ENCODE measurements at places on chromosomes 7 and 10.

- DNase-seq = no peak
Measured at GRCh38 chr10:46528675-46529615, 27.5 kb downstream of the GPRIN2 start.

DNA sequence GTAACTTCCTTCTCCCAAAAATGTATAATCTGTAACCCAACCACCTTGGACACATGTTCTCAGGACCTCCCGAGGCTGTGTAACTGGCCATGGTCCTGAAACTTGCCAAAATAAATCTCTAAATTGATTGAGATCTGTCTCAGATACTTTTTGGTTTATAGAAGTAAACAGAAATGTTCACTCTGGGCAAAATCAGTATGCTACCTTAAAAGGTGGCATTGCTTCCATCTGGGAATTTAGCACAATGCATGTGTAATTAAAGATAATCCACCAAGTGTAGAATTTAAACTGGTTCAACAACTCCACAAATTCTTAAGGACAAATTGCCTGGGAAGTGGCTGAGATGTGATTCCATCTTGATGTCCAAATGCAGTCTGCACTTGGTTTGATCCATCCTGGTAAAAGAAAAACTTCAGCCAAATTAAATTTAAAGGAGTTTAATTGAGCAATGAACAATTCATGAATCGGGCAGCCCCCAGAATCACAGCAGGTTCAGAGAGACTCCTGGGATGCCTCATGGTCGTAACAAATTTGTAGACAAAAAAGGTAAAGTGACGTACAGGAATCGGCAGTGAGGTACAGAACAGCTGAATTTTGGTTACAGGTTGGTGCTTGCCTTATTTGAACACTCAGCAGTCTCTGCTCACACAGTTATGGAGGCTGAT is 102.6 kb upstream of the PFKP start:
- DNase-seq = no peak

DNA sequence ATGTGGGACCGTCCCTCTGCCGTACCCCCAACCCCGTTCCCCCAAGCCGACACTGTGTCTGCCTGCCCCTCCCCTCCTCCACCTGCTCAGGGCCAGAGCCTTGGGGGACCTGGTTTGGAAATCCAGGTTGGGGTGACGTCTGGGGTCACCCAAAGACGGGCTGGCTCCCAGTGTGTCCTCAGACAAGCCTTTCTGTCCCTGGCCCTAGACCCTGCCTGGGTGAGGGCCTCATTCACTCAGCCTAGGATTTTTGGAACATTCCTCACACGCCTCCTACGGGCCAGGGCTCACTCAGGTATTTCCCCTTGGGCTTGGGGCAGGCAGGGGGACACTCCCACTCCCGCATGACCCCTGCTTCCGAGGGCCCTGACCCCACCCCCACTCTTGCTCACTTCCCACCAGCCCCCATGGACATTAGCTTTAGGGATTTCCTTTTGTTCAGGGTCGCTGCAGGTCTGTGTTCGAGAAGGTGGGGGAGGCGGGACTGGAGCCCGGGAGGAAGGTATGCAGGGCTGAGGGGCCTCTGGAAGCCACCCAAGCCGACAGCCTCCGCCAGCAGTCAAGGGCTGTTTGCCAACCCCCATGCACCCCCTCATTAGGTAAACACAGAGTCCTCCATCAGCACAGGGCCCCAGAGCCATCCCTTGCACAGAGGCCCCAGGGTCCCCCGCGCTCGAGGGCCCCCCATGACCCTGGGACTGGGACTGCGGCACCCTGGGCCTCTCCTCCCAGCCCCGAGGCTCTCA is 35.1 kb downstream of the PDGFA start:
- DNase-seq = no peak

- DNase-seq = no peak
Measured at GRCh38 chr10:105807935-105808587, 1167.0 kb downstream of the SORCS3 start.

DNA sequence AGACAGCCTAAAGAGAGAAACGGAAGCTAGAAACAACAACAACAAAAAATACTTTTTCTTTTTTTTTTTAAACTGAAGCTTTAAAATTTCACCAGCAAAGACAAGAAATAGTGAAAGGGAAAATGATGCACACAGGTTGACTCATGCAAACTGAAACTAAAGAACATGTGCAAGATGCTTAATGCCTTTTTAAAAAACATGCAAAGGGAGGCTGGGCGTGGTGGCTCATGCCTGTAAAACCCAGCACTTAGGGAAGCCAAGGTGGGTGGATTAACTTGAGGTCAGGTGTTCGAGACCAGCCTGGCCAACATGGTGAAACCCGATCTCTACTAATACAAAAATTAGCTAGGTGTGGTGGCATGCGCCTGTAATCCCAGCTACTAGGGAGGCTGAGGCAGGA is 15.1 kb upstream of the CUBN start:
- DNase-seq = peak; percentile 40

DNA sequence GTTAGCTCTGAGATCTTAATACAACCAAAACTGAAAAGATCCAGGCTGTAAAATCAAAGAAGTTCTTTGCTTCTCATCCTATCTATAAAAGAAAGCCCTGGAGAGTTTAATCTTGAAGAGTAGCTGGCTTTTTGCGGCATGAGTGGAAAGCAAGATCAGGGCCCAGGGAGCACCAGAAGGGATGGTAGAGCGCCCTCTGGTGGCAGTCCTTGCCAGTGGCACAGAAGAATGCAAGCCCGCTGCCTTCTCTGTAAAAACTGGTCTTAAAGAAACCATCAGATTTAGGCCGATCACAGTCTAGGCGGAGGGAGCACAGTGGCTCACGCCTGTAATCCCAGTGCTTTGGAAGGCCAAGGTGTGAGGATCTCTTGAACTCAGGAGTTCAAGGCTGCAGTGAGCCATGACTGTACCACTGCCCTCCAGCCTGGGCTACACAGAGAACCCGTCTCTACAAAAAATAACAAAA is 35.6 kb downstream of the CPN1 start:
- peak; percentile 69 for DNase-seq

All from stimulated activated CD4-positive, alpha-beta T cell treated with anti-CD3 and anti-CD28 coated beads, Interleukin-2, amount 100 ng/mL, for 4 hours (primary cell).